Tongue (tissue), 3 donors: ENCODE measurements at places on chromosomes 16 and 17. TPM values are rescaled to one million over a fixed set of nuclear protein-coding genes. Genes with fewer than 3 reads are reported as not detected.

The OR1A1 gene
- total RNA-seq: not detected

The NPIPA2 gene
- total RNA-seq: not detected

The PRDM7 gene
- total RNA-seq: not detected

The RNF157 gene
- 6.7 TPM for total RNA-seq

The GPRC5C gene
- total RNA-seq: 66.4 TPM

The OR1F1 gene
- total RNA-seq: not detected

The TP53TG3C gene
- not detected for total RNA-seq

The KRTAP9-4 gene
- total RNA-seq: not detected

The HEATR9 gene
- total RNA-seq: not detected

The AOC2 gene
- 1.4 TPM for total RNA-seq

The ARL5C gene
- total RNA-seq: not detected

The MBTD1 gene
- 36.7 TPM for total RNA-seq

The TADA2A gene
- total RNA-seq: 23.4 TPM

The KRT15 gene
- total RNA-seq: 633 TPM

The CTRL gene
- 0.51 TPM for total RNA-seq

The RPTOR gene
- 40.9 TPM for total RNA-seq

The VAC14 gene
- 23.8 TPM for total RNA-seq

The KRT40 gene
- total RNA-seq: 7.7 TPM
